ENCODE measurements at places on chromosomes 4 and X.

GRCh38 chr4:176789955-176790354, 2.8 kb downstream of the VEGFC start:
- peak; percentile 77 for DNase-seq

DNA sequence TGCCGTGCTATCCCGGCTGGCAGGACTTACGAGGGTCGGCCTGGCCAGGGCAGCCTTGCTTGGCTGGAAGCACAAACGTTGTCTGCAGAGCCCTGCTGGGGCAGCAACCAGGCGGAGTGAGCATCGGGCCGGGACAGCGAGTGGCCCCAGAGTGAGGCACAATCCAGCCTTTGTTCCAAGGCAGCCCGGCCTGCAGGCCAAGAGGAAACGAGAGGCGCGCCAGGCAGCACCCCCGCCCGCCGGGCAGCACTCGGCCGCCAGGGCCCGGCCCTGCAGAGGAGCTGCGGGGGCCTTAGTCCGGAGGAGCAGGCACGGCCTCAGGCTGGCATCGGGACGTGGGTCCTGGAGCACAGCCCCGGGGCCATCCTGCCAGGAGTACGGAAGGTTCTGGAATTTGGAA, 24.1 kb downstream of the FGFRL1 start:
- no peak for DNase-seq

GRCh38 chr4:122639181-122639580, 18.3 kb upstream of the IL21 start:
- DNase-seq = no peak

- DNase-seq = no peak
Observed at GRCh38 chr4:84277923-84278322, 221.2 kb downstream of the NKX6-1 start.

DNA sequence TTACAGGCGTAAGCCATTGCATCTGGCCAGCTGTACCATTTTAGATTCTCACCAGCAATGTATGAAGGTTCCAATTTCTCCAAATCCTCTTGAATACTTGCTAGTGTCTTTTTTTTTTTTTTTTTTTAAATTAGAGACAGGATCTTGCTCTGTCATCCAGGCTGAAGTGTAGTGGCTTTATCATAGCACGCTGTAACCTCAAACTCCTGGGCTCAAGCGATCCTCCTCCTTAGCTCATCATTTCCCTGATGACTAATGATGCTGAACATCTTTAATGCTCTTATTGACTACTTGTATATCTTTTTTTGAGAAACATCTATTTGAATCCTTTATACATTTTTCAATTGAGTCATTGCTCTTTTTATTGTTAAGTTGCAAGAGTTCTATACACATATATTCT, 40.3 kb downstream of the HDAC8 start:
- no peak for DNase-seq

DNA sequence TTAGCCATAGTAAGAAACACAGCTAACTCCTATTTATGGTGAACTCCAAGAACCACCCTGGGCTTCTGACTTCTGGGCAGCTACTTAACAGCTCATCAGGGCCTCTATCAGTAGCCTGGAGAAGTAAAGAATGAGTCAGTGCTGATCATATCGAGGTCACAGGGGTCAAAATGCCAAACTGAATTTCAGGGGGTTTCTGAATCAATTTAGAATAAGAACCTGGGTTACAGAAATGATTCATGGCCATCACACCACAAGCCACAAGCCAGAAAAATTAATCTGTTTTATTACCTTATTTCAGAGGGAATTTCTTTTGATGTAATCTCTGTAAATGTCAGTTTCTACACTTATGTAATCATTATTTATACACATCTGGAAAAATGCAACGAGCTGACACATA, 64.4 kb downstream of the CHST7 start:
- DNase-seq = peak; percentile 27

DNA sequence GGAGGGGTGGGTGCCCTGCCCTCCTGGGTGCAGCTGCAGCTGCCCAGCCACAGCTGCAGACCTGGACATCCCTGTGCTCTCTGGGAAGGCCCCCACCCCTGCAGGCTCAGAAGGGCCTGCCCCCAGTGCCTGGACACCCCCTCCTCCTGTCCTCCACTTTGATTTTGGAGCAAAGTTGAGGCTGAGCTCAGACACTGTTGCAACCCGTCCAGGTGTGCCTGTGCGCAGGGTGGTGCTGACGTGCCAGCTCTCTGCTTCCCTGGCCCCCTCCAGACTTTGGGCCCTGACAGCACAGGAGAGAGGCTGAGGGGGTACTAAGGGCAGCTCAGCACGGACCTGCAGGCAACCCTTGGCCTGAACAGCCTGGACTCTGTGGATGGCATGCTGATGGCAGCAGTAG, 750.3 kb downstream of the ARAP2 start:
- no peak for DNase-seq

DNA sequence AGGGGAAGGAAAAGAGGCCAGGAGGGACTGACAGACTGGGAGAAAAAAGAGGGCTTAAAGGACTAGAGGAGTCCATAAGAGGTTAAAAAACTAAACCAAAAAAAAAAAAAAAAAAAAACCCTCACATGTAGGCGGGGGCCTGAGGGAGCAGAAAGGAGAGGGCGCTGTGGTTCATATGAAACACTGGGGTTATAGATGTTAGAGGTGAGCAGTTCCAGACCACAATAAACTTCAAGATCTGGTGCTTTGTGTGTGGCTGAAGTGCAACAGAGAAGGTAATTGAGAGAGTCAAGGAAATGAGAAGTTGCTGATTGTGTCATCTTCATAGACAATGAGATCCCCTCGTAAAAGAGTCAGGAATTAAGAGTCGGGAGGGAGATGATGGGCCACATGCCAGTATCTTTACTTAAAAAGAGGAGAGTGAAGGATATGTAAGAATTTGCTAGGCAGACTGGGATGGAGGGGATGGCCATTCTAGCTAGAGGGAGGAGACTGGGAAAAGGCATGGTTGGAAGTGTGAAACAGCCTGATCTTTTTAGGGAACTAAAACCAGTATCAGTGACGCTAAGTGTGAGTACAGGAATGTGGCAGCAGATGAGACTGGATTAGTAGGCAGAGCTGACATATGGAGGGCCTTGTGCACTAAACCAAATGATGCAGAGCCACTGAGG, 18.4 kb upstream of the OGT start:
- no peak for DNase-seq

GRCh38 chr4:12507868-12508481, 976.2 kb downstream of the RAB28 start:
- DNase-seq = no peak

DNA sequence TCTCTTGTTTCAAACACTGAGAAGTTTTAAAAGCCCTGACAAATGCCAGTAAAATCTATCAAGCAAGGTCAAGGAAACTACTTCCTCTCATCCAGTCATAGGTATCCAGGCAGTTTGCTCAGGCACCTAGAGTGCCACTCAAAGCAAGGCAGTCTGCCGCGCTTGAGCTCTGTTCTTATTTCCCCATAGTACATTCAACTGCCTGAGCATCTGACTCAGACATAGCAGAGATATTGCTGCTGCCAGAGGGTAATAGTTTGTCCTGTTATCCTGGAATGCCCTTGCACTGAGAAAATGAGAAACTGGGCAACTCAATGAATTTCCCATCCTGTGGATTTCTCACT, 16.1 kb upstream of the ATP8A1 start:
- DNase-seq = no peak

DNA sequence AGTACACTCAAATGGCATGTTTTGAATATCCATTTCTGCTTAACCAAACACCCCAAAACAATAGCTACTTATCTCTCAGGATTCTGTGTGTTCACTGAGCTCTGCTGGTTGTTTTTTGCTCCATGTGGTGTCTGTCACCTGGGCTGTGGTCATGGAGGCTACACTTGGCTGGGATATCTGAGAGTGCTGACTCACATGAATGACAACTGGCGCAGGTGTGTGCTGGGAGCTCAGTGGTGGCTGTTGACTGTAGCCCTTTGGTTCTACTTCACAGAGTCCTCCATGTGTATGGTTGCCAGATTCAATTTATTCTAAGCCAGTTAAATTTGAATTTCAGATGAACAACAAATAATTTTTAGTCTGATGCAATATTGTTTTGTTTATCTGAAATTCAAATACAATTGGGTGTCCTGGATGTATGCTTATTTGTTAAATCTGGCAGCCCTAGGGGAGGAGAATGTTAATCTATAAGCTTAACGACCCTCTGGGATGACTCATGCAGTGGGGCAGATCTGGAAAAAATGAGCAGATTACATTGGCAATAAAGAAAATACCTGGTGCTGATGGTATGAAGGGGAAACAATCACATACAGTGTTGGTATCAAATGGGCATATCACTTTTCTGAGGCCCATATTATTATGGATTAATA, 28.2 kb upstream of the TCEAL4 start:
- no peak for DNase-seq

GRCh38 chr4:186081202-186081807, 12.3 kb downstream of the TLR3 start:
- DNase-seq = no peak

- DNase-seq = no peak
Observed at GRCh38 chr4:83677656-83678055, 141.7 kb downstream of the GPAT3 start.

DNA sequence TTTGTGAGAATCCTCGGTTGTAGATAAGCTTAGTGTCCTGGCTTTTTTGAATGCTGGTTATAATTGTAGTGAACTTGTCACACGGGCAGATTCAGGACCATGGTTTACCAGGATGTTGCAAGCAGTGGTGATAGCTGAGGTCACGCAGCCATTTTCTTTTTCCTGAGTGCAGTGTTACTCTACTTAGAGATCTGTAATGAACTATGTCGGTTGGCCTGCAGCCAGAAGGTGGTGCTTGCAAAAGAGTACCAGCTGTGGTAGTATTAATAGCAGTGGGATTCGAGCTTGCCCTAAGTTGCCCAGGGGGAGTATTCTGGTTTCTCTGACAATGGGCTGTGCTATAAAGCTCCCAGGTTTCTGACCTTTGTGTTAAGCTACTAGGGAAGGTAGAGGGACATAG, 368.9 kb downstream of the SLITRK2 start:
- no peak for DNase-seq

DNA sequence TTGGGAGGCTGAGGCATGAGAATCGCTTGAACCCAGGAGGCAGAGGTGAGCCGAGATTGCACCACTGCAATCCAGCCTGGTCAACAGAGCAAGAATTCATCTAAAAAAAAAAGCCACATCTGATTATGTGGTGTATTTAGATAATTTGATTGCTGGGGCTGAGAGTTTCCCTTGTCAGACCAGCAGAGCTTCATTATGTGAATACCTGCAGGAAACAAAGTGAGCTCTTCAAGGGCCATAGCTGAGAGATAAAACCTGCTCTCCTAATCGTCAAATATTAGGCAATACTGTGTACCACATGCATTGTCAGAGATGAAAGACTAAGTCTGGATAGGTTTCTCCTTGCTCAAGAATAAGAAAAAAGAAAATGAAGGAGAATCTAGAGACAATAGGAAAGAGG, 800.0 kb upstream of the IGFBP7 start:
- DNase-seq = no peak

DNA sequence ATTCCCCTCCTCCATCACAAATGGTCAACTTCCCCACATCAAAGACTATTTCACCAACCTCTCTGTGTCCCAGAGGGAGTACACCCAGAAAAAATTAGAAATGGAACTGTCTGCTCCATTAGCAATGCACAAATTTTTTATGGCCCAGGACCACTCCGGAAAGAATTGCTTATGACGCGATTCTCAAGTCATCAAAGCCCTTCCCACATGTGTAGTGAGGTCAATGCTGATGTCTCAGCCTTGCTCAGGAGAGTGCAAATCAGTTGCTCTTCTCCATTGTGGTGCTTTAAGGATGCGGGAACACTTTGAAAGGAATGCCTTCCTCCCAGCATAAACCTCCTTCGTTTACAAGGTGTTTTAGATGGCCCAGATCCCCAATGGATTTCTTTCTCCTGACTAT, 518.3 kb downstream of the PPARGC1A start:
- DNase-seq = no peak

GRCh38 chr4:133152330-133152821, 3.3 kb downstream of the PCDH10 start:
- no peak for DNase-seq

- DNase-seq = peak; percentile 71
Observed at GRCh38 chrX:129737916-129738315, 863 bp upstream of the XPNPEP2 start.

DNA sequence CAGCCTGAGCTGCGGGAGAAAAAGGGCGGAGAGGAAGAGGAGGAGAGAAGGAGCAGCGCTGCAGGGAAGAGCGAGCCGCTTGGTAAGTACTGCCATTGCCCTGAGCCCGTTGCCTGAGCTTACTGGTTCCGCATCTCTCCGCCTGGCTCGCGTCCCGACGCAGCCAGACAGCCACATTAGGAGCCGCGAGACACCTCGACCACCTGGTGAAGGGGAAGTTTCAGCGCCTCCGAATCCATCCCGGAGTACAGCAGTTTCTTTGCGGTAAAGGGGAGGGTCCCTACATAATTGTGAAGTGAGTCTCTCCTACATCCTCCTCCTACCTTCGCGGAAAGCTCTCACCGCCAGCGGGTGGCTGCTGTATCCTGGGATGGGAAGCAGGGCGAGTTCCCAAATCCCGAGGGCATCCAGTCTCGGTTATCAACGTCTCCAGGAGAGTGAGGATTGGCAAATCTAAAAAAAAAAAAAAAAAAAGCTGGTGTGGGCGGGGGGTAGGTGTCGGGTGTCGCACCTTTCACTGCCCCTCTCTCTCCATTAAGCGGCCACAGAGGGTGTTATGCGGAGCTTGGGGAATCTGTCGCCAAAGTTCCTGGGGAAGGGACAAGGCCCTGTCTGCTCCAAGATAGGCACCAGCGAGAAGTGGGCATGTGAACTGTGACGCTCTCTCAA, 7.9 kb downstream of the TBX22 start:
- no peak for DNase-seq

DNA sequence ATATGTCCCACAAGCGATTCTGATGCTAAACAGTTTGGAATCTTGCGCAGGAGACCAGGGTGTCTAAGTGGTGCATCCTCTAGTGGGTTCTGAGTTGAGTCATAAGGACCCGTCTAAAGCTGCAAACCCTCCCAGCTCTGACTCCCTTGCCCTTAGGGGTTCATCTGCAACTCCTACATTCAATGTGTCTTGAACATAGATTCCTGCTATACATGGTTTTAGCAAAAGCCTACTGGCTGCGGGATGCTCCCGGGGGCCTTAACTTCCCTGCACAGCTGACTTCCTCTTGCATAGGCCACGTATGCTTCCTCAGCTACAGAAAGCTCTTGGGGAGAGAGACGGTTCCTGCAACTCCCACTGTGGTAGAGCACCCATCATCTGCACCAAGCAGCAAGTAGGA, 236.7 kb downstream of the EVC2 start:
- no peak for DNase-seq

- no peak for DNase-seq
Observed at GRCh38 chr4:145451895-145452294, 29.8 kb upstream of the SMAD1 start.

DNA sequence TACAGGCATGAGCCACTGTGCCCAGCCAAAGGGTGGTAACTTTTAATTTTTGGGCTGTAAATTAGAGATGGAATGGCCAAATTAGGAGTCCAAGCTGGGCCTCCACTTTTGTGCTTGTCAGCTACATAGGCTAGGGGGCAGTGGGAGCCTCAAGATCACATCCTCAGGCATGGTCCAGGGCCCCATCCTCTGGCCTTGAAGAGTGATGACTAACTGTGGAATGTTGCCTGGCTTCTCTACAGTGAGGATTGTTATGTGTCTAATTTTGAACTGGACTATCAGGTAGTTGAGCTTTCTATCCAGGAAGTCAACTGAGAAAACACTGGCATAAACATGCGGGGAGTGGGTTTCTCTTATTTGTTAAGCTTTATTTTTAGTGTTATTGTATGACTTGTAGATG, 33.0 kb downstream of the CCNG2 start:
- DNase-seq = no peak

GRCh38 chrX:7552760-7553159, 290.2 kb upstream of the VCX start:
- DNase-seq = no peak

- DNase-seq = no peak
Observed at GRCh38 chrX:133482056-133482952, 67.0 kb upstream of the GPC4 start.

GRCh38 chrX:43861750-43862149, 20.5 kb downstream of the MAOB start:
- DNase-seq = no peak

All from HCEC 1CT (cell line).